Naive thymus-derived CD8-positive, alpha-beta T cell (primary cell): ENCODE measurements at places on chromosomes 16 and 17.

- no peak for DNase-seq
Measured at GRCh38 chr17:13537167-13537731, 64.5 kb downstream of the HS3ST3A1 start.

- DNase-seq = no peak
Measured at GRCh38 chr17:21077281-21077680, 34.5 kb upstream of the USP22 start.

GRCh38 chr16:79071424-79071823 is 529.1 kb downstream of the MAF start:
- DNase-seq = no peak

DNA sequence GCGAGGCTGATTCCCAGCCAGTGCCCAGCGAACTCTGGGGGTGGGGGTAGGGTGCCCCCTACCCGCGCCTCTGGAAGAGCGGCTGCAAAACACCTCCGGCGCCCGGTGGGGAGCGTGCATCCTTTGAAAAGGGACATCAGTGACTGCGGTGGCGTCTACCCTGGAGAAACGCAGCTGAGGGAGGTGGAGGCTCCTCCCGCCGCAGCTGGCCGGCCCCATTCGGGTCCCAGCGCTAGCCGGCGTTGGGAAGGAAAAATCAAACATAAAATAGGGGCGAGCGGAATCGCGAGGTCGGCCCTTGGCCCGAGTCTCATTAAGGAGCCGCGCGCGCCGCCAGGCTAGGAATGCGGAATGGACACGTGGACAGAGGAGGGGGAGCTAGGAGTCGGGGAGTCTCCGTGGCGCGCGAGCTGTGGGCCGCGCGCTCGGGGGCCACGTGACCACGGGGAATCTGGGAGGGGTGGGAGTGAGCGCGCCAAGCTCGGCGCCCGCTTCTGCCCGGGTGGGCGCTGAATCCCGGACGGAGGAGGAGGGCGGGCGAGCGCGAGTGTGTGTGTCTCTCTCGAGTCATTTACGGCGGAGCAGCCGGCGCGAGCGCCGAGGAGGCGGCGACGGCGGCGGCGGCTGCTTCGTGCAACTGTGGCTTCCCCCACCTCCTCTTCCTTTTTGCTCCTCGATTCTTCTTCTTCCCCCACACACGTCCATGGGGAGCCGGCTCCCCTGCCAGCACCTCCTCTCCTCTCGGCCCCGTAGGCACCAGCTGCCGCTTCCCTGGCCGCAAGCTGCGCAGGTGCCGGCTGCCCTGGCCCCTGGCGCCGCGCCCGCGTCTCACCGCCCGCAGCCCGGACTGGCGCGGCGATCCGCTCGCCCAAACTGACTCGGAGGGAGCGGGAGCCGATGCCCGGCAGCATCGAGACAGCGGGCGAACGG is at the start of gene TMEM132E:
Gene TMEM132E (plus strand): TSS at position 566 of the 930 bp plus-strand sequence. CDS start 1,495 bp downstream, outside the sequence.
- no peak for DNase-seq

DNA sequence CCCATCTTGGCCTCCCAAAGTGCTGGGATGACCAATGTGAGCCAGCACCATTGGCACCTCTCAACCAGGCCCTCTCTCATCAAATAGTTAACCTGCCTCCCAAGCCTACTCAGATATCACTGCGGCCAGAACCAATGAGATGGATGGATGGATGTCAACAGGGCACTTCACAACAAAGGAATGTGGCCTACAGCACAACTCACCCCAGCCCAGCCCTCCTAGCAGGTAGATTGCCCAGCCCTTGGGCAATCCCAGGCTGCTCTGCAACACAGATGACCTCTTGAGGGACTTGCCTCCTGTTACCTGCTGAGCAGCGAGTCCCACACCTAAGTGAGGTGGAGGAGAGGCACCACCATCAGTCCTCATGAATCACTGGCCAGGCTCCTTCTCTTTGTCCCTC is 22.6 kb upstream of the KIFC3 start:
- DNase-seq = no peak

DNA sequence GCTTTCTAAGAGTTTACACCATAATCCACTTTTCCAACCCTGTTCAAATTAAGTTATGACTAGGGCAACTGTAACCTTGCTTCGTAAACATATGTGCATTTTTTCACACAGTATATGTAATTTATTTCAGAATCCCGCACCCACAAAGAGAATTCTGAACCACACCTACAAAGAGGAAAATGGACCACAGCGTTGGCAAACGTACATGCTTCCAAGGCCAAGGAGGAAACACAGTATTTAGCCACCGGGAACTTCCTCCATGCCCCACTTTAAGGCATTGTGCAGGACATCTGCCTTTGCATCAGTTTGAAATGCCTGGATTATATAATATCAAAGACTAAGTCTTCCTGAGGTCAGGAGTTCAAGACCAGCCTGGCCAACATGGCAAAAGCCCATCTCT is 2.1 kb downstream of the SPATA22 start:
- DNase-seq = no peak

GRCh38 chr16:146646-147045 is 5.8 kb upstream of the HBZ start:
- no peak for DNase-seq

DNA sequence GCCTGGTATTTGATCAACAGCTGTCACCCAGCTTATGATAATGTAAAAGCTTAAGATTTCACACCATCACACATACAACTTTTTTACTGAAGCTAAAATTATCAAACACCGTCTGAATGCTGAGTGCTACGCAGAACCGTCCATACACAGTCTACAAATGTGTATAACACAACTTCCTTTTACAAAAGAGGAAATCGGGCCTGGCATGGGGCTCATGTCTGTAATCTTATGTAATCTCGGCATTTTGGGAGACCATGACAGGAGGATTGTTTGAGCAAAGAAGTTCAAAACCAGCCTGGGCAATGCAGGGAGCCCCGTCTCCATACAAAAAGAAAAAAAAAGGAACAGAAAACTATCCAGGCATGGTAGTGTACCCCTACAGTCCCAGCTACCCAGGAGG is 19.6 kb upstream of the QRICH2 start:
- no peak for DNase-seq

DNA sequence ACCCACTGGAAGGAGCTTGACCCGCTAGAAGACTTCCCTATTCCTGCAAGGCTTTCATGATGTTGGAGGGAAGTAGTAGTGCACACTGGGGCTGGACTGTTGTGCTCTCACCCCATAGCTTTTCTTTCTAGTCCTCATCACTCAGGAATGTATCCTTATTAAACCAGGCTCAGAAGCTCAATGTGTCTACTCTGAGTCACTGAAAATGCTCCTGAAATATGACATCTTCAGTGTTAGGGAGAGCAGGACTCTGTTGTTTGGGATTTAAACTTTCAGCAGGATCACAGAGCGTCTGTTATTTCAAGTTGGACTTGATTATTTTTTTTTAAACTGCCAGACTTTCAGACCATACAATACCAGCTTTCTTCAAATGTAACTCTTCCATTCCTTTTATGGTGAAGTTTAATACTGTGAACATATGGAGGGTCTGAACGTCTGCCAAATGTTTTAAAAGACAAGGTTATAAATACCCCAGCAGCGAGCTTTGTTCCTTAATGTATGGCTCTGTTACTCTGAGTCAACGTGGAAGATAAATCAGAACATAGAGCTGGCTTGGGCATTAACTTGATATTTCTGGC is 257.5 kb downstream of the CDH11 start:
- DNase-seq = no peak

- no peak for DNase-seq
Measured at GRCh38 chr16:85250147-85250463, 137.8 kb upstream of the CIBAR2 start.

- DNase-seq = no peak
Measured at GRCh38 chr17:5033352-5034015, 1.7 kb downstream of the SLC52A1 start.

DNA sequence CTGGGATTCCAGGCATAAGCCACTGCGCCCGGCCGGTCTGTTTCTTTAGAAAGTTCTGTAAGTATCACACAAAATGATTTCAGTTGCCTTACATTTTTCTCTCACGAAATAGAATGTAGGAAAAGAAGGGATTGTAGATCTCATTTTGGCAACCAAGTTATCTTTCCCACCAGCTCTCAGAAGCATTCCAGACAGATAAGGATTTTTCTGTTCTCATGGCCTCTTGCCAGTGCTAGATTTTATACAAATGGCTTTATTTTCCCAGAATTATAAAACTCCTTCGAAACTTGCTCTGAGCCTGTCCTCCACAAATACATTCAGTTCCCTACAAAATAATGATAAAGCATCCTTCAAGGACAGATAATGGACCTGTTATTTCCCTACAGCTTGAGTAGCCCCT is 46.9 kb downstream of the LCMT1 start:
- no peak for DNase-seq

DNA sequence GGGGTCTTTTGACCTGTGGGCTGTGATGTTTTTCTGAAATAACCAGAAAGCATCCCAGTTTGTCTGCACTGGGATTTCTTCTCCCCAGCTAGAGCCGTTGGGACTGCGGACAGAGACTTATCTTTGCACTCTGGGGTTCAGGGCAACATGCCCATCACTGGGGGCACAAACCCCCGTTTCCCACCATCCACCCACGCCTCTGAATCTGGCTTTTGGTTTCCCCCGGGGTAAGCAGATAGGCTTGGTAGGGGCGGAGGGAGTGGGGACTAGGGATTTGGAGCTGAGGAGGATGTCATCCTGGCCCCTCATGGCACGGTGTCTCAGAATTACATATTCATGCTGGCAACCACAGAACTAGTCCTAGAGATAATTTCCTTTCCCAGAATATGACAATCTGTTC is 68.6 kb downstream of the CCDC182 start:
- no peak for DNase-seq

GRCh38 chr17:68737761-68738443 is 136.7 kb upstream of the FAM20A start:
- no peak for DNase-seq

GRCh38 chr16:28217326-28217725 is 5.6 kb upstream of the XPO6 start:
- no peak for DNase-seq

DNA sequence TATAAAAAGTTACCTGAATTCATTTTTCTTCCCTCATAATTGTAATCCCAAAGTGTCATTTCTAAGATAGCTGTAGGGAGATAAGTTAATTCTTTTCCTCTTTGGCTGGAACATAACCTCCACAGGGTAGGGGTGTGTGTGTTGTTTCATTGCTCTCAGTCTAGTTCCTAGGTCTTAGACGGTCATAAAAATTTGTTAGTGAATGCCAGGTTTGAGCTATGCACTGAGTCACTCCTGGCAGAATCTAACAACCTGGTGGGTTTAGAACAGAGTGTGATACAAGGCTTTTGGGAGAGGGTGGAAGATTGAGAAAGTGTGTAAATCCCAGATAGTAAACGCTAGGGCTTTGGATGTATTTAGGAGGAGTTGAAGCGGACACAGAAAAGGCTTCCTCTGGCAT is 894 bp upstream of the PHKG2 start:
- no peak for DNase-seq

DNA sequence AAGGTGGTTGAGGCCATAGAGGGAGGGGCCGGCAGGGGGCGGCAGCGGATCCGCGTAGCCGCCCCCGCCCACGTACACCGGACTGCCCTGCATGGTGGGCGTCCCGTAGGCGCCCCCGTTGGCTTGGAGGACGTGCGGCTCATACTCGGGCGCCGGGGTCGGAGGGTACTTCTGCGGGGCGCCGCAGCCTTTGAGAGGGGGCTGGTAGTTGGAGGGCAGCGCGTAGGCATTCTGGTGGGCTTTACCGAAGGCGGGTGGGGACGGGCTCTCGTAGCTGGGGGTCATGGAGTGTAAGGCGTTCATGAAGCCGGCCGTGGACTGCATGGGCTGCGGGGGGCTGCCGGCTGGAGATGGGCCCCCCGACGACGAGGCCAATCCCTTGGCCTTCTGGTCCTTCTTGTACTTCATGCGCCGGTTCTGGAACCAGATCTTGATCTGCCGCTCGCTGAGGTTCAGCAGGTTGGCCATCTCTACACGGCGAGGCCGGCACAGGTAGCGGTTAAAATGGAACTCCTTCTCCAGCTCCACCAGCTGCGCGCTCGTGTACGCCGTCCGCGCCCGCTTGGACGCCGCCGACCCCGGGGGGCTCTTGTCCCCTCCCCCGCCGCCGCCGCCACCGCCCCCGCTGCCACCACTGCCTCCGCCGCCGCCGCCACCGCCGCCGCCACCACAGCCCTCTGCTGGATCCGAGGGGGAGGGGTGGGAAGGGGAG is 5.7 kb upstream of the HOXB2 start:
- no peak for DNase-seq

DNA sequence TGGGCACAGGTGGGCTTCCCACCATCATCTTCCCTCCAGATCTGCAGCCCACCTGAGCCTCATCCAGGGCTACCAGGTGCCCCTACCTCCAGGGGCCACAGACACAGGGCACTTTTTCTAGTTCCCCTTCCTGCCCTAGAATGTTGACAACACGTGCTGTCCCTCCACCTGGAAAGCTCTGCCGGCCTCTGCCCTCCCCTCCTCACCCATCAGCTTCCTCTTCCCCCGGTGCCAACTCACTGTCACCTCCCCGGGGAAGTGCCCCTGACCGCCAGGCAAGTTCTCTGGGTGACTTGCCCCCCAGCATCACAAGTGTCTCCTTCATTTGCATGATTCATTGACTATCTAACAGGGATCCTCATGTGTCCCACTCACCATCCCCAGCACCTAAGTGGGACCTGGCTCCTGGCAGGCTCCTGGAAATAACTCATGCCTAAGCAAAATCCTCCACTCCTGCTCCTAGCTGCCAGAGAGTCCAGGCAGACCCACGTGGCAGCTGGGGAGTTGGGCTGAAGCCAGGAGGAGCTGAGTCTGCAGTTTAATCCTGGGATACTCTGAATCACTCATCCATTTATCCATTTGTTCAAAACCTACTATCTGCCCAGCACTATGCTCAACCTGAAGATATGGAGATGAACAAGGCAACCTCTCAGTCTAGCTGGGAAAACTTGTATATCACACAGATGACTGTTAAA is 304.4 kb downstream of the FOXL1 start:
- no peak for DNase-seq

DNA sequence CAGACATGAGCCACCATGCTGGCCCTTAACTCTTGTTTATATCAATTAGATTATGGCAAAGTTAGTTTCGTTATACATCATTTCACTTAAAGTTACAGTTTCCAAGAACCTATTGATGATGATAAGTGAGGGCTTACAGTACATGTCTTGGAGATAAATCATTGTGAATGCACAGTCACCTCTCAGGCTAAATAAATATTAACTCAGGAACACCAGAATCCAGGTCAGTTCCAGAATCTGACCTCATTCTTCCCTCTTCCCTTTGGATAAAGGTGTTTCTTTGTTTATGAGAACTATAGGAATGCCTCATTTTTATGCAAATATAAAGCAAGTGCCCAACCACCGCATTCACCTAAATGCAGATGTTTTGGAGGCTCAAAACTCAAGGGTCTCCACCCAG is 48.4 kb upstream of the CRYM start:
- DNase-seq = no peak

DNA sequence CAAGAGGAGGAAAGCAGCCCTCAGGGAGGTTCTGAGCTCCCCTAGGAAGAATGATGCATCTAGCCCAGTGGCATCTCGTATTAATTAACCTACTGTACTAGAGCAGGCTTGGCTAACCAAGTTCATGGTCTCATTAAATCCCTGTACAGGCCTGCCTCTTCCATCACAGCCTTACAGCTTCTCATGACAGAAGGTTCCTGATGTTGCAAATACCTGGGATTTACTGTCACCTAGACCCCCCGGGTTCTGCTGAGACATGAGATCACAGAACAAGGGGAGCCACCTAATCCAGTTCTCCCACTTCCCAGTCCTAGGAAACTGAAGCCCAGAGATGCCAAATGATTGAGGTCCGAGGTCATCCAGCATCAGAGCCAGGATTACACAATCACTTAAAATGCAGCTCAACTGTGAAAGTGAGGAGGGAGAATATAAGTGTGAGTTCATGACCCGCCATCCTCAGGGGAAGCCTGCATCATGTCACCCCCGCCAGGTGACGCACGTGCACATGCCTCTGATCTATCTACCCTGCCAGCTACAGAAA is 23.9 kb downstream of the ACLY start:
- no peak for DNase-seq

GRCh38 chr17:55659661-55660060 is 63.0 kb downstream of the TMEM100 start:
- no peak for DNase-seq
